IMR-90 (cell line): ENCODE measurements at places on chromosomes 1 and 21. TPM values are rescaled to one million over a fixed set of nuclear protein-coding genes. Genes with fewer than 3 reads are reported as not detected.
A peak's percentile ranks its signal among the peaks of the same experiment; 100 is the strongest.

GRCh38 chr1:179550746-179551682 lies 24.7 kb downstream of the NPHS2 start:
- DNase-seq, result peak; percentile 63

DNA sequence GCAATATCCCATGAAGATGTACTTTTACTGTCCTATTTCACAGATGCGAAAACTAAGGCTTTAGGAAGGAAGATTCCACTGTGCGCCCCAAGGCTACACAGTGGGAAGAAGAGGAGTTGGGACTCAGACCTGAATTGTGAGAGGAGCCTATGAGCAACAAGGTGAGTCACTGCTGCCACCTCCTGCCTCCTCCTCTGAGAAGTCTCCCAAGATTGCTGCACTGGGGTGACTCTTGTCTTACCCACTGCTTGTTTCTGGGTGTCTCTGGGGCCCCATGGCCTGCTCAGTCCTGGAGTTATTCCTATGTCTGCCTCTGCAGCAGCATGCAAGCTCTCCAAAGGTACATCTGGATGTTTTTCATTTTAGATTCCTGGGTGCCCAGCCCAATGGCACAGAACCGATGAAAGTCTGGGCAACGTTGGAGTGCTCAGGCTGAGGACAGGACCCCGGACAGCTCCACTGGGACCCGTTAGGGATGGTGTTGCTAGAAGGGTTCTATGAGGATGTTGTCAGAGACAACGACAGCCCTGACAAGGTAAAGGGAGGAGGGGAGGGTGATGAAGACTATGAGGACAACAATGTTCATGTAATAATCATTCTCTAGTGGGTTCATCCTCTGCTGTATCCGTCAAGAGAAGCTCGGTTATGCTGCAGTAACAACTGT lies 11.0 kb upstream of the C1QA start:
- no peak for DNase-seq

Gene CHODL
- total RNA-seq, result under 0.01 TPM in 1 of 2 replicates, not detected in the other

- peak; percentile 48 for DNase-seq
Observed at GRCh38 chr1:67823615-67824014, 9.7 kb downstream of the GNG12 start.

DNA sequence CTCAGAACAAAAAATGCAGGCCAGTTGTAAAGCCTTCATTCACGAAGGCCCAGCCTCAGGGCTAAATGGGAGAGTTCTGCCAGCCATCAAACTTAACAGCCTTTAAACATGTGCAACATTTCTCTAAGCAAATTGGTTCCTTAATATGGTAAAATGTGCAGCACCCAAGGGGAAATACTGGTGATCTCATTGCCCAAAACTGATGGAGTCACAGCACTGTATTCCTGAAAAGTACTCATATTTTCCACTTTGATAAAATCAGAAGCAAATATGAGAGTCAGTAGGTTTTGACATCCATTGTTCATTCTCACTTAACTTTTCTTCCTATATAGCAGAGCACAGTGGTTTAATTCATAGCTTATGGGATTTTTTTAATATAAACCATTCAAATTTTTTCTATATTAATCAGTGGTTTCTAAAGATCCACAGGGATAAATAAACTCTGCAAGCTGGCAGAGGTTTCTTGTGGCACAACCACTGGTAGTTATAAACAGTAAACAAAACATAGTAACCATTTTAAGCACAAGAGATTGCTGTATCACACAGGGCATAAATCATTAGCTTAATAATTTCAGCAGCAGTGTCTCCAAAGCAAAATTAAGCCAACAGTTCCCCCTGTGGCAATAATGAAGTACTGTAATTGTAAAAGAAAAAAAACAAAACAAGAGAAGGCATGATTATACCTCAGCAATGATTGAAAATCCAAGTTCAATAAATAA lies 106.9 kb upstream of the LYPLAL1 start:
- peak; percentile 59 for DNase-seq

GRCh38 chr1:19468397-19468956 lies 16.9 kb downstream of the CAPZB start:
- DNase-seq, result no peak

Gene PLA2G4A
- total RNA-seq, result 3.8 and 4.4 TPM in 2 replicates

DNA sequence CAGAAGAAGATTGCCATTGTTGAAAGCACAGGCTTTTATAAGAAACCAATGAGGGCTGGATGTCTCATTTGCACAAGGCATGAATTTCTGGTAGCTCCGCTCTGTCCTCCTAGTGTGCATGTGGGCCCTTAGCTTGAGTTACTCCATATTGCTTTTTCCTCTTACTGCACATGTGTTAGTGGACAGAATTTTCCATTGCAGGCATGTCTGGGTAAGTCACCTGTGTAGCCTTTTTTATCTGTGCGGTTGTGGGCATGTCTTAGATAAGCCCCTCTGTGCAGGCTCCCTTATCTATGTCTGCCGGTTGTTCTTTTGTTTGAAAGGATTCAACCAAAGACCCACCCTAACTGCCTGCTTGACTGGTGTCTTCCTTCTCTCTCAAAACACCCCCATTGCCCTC lies 7.2 kb upstream of the CLCA1 start:
- no peak for DNase-seq

GRCh38 chr1:248596615-248597014 lies 885 bp downstream of the OR2T10 start:
- no peak for DNase-seq
